Activated CD4-positive, alpha-beta T cell treated with anti-CD3 and anti-CD28 coated beads for 4 hours (primary cell): ENCODE measurements at places on chromosomes 7 and 10.

DNA sequence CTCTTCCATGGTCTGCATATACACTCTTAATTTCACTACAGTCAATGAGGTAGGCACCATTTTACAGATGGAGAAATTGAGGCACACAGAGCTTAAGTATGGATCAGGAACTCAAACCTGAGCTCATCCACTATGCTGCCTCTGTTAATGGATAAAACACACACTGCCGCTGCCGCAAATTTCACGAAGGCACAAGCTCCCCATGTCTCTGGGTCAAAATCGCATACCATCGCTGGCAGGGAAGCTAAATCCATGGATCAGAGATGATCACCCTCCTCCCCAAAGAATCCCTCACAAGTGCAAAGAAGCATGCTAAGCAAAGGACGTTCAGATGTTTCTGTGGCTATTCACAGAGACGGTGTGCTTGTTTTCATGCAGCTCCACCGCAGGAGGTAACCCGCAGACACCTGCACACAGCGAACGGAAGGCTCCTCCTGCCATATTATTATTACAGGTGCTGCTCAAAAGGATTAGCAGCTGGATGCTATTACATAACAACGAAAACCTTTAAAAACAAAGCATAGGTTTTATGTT lies 109.3 kb downstream of the UBE2H start:
- DNase-seq = no peak

DNA sequence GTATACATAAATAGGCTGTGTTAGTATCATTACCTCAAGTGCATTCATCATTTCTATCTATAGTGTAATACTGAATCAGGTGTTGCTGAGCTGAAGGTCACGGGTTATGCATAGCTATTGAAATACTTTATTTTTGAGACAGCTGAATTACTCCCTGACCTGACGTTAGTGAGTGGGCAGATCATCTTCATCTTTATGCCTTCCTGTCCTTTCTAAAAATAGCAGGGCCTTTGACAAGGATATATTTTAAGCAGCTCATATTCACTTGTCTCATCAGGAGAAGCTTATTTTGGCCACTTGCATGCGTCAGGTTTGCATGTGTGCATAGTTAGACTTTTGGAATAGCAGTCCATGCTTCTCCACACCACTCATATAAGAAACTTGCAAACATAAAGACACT lies 63.6 kb upstream of the DKK1 start:
- DNase-seq = no peak

GRCh38 chr10:119735451-119735850 lies 9.6 kb downstream of the INPP5F start:
- DNase-seq = no peak

- no peak for DNase-seq
These were observed 153.8 kb upstream of the KAT6B start for GRCh38 chr10:74672430-74673165.

GRCh38 chr7:11235491-11235890 lies 261.8 kb downstream of the PHF14 start:
- no peak for DNase-seq

GRCh38 chr7:8146788-8147413 lies 115.1 kb downstream of the ICA1 start:
- no peak for DNase-seq

- peak; percentile 39 for DNase-seq
These were observed 45.0 kb downstream of the ZCCHC24 start for GRCh38 chr10:79400146-79401004.
